ENCODE measurements at places on chromosomes 4 and X. TPM values are rescaled to one million over a fixed set of nuclear protein-coding genes. Genes with fewer than 3 reads are reported as not detected.

The ELK1 gene
- total RNA-seq: 31.1 TPM

The GIMD1 gene
- total RNA-seq: not detected

The PIM2 gene
- total RNA-seq: 103 TPM

DNA sequence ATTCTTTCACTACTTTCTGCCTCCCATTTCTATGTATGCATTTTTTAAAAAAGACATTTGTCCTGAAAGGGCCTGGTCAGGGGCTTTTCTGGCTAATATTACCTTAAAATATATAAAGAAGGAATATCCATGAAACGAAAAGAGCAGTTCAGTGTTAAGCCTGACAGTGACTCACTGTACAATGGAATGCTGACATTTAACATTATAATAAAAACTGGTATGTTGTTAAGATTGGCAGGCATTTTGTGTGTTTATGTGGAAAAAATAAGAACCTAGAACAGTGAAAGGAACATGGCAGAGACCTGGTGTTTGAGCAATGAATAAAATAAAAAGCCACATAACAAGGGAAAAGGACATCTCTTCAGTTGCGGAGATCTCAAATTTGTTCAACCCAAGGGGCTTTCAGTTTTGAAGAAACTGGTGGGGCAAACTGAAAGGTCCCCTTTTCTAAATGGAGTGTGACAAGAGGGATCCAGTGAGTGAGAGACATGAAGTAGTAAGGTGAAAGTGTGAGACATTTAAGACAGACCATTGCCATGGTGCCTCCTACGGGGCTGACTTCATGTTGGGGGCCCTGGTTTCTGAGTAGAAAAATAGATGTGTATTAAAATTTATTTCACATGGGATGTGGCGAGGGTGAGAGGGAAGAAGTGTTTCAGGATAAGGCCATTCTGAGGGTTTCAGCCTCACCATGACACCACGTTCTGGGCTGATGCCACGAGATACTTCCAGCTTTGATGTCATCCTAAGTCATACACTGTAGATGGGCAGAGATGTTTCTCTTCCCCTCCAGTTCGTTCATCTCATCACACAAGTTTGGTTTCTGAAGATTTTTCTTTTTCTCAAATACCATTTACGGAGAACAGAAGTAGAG is 324.9 kb downstream of the PPP3CA start:
- DNase-seq: no peak
- H3K4me1 ChIP-seq: peaks cover 39% of the 10 kb centered on the region
- H3K27ac ChIP-seq: no peak overlapping the region
- H3K4me3 ChIP-seq: no peak overlapping the region

DNA sequence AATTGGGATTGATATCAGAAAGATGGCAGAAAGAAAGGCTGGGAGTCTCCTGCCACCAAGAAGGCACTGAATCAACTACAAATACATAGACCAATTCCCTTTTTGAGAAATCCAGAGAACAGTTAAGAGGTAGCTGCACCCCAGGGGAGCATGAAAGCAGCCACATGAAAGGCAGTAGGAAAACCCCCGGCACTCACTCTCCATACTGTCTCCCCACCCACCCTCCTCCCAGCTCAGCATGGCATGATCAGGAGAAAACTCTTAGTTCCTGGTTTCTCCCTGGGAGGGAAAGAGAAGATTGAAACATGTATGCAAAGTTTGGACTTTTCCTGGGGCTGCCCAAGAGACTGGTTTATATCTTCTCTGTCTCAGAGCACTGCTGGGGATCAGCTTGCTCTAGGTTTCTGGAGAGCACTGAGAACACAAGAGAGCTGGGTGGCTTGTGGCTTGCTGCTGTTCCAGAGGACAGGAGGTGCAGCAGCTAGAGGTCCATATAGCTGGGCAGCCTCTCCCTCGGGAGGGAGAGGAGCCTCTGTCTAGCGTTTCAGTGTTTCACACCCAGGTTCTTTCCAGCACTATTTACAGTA is 305.7 kb downstream of the PDGFC start:
- no peak overlapping the region for H3K27ac ChIP-seq
- no peaks in the 10 kb centered on the region for H3K27me3 ChIP-seq
- no peak overlapping the region for H3K4me3 ChIP-seq
- no peak for DNase-seq

GRCh38 chrX:136431625-136432024 is 56.1 kb upstream of the BRS3 start:
- DNase-seq: no peak
- no peaks in the 10 kb centered on the region for H3K36me3 ChIP-seq

- peak overlapping the region; percentile 52 for H3K4me3 ChIP-seq
- peaks cover 3% of the 10 kb centered on the region for H3K4me1 ChIP-seq
- no peaks in the 10 kb centered on the region for H3K36me3 ChIP-seq
- DNase-seq: peak; percentile 85
Observed at GRCh38 chr4:151409470-151410313, 716 bp downstream of the FHIP1A start.

DNA sequence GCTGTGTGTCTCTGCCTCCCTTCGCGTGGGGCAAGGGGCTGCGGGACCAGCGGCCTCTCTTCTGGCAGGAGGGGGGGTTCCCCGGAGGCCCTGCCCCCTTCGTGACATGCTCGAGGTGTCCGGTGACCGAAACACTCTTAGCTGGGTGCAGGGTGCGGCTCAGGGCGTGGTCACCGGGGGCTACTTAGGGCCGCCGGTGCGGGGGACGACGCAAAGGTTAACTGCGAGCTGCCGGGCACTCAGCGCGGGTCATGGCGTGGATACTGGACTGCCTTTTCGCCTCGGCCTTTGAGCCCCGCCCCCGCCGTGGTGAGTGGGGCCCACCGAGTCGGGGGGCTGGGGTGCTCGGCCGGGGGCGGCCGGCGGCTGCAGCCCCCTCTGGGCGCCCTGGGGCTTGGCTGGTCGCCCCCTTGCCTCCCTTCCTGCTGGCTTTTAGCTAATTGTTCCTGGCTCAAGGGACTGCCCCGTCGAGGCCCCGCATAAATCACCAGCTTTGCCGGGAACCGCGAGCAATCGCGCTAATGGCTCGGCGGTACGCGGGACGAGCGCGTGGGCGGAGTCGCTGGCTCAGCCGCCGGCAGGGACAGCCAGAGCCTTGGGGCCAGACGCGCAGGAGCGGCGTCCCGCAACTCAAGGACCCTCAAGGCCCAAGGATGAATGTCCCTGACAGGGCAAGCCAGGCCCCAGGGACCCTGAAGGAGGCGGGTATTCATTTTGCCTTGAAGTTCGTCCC is at the start of gene ARHGAP36:
TSS of gene ARHGAP36 (plus strand) at position 211 of the 733 bp plus-strand sequence. CDS start 23,320 bp downstream, outside the sequence.
- H3K27me3 ChIP-seq: no peaks in the 10 kb centered on the region
- H3K4me1 ChIP-seq: no peaks in the 10 kb centered on the region
- H3K36me3 ChIP-seq: no peaks in the 10 kb centered on the region
- H3K27ac ChIP-seq: no peak within 1 kb of the TSS
- no peak within 1 kb of the TSS for H3K4me3 ChIP-seq

GRCh38 chr4:186020106-186020792 is 48.7 kb upstream of the TLR3 start:
- no peak for DNase-seq
- H3K4me1 ChIP-seq: peaks cover 14% of the 10 kb centered on the region
- no peak overlapping the region for H3K4me3 ChIP-seq
- no peak overlapping the region for H3K27ac ChIP-seq
- H3K27me3 ChIP-seq: no peaks in the 10 kb centered on the region
- no peaks in the 10 kb centered on the region for H3K36me3 ChIP-seq

DNA sequence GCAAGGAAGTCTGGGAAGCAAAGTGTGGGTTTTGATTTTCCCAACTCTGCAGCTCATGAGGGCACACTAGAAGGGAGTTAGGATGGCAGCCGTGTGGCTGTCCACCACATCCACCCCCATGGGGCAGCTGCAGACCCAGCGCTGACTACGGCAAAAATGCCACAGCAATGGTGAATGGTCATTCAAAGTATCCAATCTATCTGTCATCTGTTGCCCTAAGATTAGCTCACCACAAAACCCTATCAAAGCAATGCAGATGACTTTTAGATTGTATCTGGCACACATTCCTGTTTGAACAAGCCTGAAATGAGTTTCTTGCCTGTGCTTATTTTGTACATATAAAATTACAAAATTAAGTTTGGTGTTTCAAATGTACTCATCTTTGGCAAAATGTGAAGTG is 29.7 kb upstream of the HPSE start:
- no peaks in the 10 kb centered on the region for H3K36me3 ChIP-seq
- no peak overlapping the region for H3K27ac ChIP-seq
- H3K27me3 ChIP-seq: no peaks in the 10 kb centered on the region
- no peaks in the 10 kb centered on the region for H3K4me1 ChIP-seq
- no peak for DNase-seq
- no peak overlapping the region for H3K4me3 ChIP-seq

DNA sequence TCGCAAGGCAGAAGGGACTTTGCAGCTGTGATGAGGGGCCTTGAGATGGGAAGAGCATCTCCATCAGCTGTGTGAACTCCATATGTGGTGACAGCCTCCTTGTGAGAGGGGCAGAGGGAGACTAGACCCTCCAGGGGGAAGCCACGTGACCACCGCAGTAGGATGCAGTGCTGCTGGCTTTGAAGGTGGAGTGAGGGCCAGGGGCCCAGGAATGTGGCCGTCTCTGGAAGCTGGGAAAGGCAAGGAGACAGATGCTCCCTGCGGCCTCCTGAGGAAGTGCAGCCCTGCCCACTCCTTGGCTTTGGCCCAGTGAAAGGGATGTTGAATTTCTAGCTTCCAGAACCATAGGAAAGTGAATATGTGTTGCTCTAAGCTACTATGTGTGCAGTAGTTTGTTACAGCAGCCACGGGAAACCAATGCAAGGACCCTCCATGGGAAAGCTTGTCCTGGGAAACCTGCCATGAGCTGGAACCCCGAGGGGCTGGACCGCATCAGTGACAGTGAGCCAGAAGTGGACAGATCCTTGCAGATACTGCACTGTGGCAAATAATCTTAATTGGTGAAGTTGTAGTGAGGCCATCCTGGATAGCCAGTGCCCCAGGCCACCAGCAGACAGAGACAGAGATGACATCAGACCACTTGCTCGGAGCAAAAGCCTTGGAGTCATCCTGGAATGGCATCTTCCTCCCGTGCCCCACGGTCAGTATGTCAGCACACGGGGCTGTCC is 35.4 kb upstream of the SORCS2 start:
- DNase-seq: peak; percentile 53
- peak overlapping the region; percentile 50 for H3K27ac ChIP-seq
- no peak overlapping the region for H3K4me3 ChIP-seq
- no peaks in the 10 kb centered on the region for H3K36me3 ChIP-seq
- no peaks in the 10 kb centered on the region for H3K27me3 ChIP-seq
- peaks cover 4% of the 10 kb centered on the region for H3K4me1 ChIP-seq

DNA sequence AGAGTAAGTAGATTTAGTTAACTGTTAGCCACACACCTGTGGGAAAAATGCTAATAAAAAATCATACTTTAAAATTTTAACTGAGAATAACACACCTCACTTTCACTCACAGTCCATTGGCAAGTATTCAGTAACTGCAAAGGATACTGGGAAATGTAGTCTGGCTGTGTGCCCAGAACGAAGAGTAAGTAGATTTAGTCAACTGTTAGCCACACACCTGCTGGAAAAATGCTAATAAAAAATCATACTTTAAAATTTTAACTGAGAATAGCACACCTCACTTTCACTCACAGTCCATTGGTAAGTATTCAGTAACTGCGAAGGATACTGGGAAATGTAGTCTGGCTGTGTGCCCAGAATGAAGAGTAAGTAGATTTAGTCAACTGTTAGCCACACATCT is 178.4 kb upstream of the NWD2 start:
- no peaks in the 10 kb centered on the region for H3K4me1 ChIP-seq
- H3K36me3 ChIP-seq: no peaks in the 10 kb centered on the region
- H3K4me3 ChIP-seq: no peak overlapping the region
- DNase-seq: no peak

- H3K27ac ChIP-seq: no peak overlapping the region
- H3K27me3 ChIP-seq: no peaks in the 10 kb centered on the region
- DNase-seq: no peak
- no peak overlapping the region for H3K4me3 ChIP-seq
- H3K4me1 ChIP-seq: no peaks in the 10 kb centered on the region
Observed at GRCh38 chr4:112747036-112747435, 110.1 kb downstream of the LARP7 start.

GRCh38 chrX:22135994-22136684 is 104.0 kb downstream of the PHEX start:
- no peaks in the 10 kb centered on the region for H3K4me1 ChIP-seq
- no peak overlapping the region for H3K27ac ChIP-seq
- no peak overlapping the region for H3K4me3 ChIP-seq

DNA sequence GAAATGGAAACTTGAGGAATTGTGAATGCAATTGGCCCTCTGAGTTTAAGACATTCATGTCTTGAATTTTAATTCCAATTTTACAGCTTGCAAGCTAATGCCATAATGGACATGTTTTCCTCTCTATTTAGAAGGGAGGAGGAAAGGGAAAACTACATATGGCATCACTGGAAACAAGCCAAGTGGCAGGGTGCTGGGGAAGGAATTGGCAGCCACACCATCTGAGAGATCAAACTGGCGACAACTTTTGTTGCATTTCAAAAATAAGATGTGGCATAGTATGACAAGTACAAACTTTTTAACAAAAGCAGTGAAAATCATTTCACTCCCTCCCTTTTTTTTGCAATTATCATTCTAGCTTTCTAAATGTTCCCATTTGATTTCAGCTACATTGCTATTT is 615.6 kb downstream of the CENPC start:
- no peak for DNase-seq
- H3K36me3 ChIP-seq: no peaks in the 10 kb centered on the region
- no peak overlapping the region for H3K4me3 ChIP-seq
- no peaks in the 10 kb centered on the region for H3K4me1 ChIP-seq
- no peak overlapping the region for H3K27ac ChIP-seq
- no peaks in the 10 kb centered on the region for H3K27me3 ChIP-seq

DNA sequence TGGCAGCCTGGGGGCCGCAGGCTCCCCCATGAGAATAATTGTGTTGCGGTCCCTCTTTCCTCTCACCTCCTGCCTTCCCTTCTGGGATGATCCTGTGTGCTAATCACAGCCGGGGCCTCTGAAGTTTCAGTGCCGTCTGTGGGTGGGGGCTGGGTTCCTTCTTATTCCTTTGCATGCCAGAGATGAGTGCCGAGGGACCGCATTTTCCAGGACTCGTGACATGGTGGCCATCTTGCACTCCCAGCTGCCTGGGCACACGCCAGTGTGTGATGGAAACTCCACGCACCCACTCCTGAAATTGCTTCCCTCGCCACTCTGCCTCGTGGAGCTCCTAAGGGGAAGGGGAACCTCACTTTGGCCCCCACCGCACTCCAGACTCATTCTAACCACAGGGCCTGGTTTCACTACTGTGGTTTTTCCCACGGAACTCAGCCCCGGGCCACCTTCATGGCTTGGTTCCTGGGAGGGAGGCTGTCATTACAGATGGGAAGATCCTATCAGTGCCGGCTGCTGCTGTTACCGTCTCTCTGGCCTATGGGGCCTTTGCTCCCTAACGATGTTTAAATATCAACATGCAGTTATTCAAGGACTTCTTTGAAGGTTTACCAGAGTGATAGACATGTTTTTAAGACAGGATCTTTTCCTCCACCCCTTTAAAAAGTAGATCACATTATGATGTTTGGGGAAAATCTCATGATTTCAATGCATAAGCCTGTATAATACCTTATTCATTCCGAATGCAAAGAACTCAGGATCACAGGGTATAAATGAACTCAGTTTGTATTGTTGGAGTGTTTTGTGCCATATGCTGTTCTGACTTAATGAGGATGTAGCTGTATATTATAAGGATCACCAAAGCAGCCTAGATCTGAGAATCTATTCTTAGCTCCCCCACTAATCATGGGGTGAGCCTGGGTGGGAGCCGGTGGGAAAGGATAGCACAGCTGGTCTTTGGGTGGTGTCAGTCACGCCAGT is 89.6 kb downstream of the SORCS2 start:
- no peak overlapping the region for H3K4me3 ChIP-seq
- DNase-seq: no peak

- H3K36me3 ChIP-seq: no peaks in the 10 kb centered on the region
- H3K27me3 ChIP-seq: peaks cover 62% of the 10 kb centered on the region
- peak overlapping the region; percentile 75 for H3K4me3 ChIP-seq
- H3K27ac ChIP-seq: peak overlapping the region; percentile 78
- peak; percentile 78 for DNase-seq
- peaks cover 26% of the 10 kb centered on the region for H3K4me1 ChIP-seq
Observed at GRCh38 chrX:40109288-40110008, 11.7 kb upstream of the BCOR start.
